ENCODE measurements at places on chromosomes 13 and 19.

DNA sequence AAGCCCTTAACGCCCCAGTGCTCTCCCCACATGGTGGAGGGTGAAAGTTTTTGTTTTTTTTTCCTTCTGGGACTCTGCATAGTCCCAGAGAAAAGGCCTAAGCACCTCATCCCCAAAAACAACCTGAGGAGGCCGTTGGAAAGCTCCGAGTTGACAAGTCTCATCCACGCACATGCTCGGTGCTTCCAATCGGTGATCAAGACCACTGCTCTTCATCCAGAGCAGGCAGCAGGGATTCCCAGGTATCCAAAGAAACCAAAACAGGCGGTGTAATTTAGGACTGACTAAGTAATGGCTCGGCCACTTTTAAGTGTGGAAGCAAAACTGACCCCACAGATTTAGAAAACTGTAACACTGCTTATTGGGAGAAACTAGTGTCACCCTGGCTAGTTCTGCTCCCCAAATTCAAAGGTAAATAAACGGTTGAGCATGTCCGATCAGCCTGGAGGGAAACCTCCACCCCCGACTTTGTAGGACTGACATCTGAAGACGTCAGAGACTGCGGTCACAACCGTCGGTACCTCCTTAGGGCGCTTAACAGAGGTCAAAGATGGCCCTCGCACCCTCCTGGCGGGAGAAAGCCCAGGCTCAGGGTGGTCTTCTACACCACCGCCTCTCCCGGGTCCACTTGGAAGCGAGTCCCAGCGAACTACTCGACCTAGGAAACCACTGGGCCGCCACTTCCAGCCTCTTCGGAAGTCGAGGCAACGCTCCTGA, 997 bp upstream of the ZNF446 start:
- DNase-seq: no peak

GRCh38 chr19:40139533-40140287, 49.0 kb upstream of the ZNF780A start:
- DNase-seq: peak; percentile 39

GRCh38 chr19:11581740-11582139, 4.3 kb upstream of the ACP5 start:
- DNase-seq: peak; percentile 78

DNA sequence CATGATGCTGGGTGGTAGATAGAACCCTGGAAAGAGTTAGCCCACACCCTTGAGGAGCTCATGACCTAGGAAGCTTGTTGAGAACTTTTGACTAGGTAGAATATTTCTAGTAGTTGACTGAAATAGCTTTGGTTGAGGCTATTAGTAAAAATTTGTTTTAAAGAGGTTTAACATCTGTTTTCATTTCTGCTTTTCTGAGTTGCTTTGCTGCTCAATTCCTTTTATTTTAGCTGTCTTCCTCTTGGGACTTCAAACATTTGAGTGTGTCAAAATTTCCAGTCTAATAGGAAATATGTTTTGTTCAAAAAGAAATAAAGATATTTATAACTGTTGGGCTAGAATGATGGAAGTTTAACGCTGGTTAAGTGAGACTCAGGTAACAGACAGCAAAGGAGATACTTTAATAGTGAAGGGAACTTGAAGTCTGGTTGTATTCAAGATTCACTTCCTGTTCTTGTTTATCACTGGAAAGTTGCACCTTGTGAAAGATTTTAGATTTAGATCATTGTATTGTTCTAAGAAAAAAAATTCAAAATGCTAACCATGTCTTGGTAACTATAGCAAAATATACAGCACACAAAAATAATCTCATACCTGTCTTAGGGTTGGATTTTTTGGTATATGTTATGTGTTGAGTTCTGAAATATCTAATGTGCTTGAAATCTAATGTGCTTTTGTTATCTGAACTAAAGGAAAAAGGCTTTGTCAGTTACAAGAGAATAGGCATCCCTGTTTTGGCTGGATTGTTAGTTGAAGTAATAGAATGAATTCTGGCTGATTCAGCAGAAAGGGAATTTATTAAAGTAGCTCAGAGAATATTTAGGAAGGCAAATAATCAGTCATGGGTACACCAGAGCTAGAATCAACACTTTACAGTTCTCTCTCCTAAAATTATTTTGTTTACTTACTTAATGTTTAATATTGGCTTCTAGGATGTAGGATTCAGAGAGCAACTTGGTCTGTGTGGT, 24.4 kb upstream of the GPR18 start:
- no peak for DNase-seq

- DNase-seq: no peak
Measured at GRCh38 chr19:16677055-16677454, 16.1 kb downstream of the TMEM38A start.

DNA sequence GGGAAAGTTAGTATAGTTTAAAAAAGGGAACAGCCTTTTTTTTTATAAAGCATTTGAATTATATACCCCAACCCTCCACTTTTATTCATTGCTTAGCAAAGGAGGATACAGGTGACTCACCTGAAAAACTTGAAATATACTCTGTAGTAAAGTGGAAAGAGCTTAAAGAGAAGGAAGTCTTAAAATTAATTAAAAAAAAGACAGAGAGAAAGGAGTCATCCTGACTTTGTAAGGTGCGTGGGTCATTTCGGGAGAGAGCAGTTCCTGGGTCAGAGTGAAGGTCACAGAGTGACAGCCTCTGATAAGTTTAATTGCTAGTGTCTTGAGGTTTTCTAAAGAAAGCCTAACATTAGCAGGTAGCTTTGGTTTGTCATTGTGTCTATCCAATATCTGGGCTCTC, 310.3 kb downstream of the KLF5 start:
- no peak for DNase-seq

- no peak for DNase-seq
Measured at GRCh38 chr13:48827709-48828108, 148.0 kb upstream of the FNDC3A start.

- DNase-seq: no peak
Measured at GRCh38 chr19:1990230-1991017, 25.1 kb downstream of the BTBD2 start.

DNA sequence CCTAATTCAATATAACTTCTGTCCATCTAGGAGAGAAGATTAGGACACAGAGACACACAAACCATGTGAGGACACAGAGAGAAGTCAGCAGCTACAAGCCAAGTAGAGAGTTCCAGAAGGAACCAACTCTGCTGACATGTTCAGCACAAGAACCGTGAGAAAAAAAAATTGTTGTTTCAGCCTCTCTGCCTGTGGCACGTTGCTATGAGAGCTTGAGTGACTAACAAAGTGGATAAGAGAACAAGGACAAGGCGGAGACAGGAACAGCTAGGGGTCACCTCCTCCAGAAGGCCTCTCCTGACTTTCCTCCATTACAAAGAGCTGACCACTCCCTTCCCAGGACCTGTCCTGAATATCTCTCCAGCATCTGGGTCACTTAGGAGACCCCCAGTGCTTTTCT, 5.6 kb upstream of the SIGLEC12 start:
- no peak for DNase-seq

GRCh38 chr19:53389571-53389970, 5.4 kb upstream of the ZNF765 start:
- DNase-seq: no peak

GRCh38 chr13:63864171-63864902, 2448.7 kb upstream of the PCDH20 start:
- DNase-seq: no peak

DNA sequence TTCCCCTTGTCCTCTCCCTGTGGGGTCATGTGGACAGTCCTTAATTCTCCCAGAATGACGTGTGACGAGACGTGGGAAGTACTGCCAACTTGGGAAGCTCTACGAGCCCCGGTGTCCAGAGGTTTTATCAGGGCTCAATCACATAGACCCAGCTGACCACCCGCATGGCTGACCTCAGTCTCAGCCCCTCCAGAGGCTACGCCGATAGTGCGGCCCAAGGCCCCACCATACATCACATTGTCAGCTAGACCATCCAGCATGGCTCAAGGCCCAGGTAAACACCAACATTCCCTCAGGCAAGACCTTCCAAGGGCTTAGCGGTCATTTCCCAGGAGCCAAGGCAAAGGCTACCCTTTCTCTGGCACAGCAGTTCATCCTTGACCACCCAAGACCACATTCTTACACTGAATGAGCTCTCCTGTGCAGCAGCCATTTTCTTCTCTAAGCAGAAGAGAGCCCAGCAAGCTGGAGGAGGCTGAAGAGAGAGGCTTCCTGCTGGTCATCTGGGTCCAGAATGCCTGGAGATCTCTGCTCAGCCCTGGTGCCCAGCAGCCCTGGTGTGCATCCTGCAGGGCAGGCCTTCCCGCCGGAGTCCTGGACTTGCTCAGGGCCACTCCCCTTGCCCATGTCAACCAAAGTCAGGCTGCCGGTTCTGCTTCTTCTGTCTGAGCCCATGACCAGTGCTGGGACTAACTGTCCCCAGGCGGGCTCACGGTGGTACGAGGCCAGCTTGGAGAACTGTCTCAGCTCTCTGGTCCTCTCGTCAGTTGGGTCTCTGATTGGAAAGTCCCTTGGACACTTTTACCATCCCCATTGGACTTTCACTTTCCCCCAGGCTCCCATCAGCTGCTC, 7.9 kb upstream of the F10 start:
- DNase-seq: no peak

GRCh38 chr13:113024466-113024865, 55.5 kb downstream of the MCF2L start:
- DNase-seq: no peak

DNA sequence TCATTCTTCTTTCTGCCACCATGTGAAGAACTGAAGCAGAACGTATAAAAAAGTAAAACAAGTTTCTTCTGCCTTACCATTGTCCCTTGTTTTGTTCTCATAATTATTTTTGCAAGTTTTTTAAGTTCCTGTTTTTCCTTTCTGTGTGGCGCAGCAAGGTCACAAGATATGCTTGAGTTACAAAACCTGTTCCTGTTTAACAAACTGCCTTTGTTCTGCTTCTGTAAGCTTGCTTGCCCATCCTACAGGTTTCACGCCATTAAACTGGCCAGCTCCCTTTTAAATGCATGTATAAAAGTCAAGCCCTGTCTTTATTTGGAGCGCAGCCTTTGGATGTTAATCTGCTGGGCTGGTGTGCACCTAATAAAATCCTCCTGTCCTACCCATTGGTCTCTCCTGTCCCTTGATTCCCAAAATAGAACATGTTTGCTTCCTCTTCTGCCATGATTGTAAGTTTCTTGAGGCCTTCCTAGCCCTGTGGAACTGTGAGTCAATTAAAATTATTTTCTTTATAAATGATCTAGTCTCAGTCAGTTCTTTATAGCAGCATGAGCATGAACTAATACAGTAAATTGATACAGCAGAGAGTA, 1115.4 kb downstream of the SLITRK1 start:
- DNase-seq: no peak

DNA sequence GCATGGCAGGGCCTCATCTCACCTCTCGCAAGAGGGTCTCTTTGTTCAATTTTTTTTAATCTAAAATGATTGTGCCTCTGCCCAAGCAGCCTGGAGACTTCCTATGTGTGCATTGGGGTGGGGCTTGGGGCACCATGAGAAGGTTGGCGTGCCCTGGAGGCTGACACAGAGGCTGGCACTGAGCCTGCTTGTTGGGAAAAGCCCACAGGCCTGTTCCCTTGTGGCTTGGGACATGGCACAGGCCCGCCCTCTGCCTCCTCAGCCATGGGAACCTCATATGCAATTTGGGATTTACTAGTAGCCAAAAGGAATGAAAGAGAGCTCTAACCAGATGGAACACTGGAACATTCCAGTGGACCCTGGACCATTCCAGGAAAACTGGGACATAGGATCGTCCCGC, 8.0 kb downstream of the FXYD3 start:
- DNase-seq: no peak

DNA sequence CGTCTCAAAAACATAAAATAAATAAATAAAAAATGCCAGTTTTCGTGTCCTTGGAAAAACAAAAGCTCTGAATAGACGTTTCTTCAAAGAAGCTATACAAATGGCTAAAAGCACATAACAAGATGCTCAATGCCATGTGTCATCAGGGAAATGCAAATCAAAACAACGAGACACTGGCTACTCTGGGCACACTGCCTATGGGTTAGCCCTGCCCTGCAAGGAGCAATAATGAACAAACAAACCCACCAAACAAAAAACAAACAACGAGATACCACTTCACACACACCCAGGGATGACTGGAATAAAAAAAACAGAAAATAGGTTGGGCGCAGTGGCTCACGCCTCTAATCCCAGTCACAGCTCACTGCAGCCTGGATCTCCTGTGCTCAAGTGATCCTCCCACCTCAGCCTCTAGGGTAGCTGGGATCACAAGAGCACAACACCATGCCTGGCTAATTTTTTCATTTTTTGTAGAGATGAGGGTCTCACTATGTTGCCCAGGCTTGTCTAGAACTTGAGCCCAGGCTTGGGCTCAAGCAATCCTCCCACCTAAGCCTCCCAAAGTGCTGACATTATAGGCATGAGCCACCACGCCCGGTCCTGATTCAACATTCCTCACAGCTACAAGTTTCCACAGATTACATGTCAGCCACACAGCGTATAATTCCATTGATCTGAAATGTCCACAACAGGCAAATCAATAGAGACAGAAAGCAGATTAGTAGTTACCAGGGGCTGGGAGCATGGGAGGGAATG, 15.5 kb upstream of the ISYNA1 start:
- DNase-seq: no peak

DNA sequence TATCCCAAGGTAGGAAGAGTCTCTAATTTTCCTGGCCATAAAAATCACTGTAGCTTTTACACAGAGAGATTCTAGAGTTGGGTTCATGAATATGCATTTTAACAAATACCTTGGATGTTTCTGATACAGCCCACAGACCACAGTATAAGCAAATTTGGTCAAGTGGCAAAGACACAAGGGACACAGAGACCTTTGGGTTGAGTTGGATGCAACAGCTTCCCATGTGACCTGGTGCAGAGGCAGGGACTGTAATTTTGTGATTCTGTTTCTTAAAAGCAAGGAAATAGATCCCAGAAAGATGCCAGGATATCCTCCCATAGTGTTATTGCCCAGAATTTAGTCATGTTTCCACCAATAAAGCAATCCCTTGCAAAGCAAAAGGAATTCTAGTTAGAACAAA, 27.0 kb downstream of the FPR3 start:
- no peak for DNase-seq

DNA sequence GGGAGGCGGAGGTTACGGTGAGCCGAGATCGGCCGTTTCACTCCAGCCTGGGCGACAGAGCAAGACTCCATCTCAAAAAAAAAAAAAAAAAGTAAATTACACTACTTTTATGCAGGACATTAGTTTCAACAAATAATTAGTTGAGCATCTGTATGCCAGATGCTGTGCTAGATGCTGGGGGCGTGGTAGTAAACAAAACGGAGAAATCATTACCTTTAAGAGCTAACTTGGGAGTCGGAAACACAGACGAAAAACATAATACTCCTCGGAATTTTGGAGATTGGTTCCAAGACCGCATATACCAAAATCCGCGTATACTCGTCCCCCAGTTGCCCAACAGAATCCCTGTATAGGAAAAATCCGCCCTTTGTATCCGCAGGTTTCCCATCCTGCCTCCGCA, 1.3 kb upstream of the DUS3L start:
- no peak for DNase-seq
